Fibroblast of villous mesenchyme (primary cell): ENCODE measurements at places on chromosomes 7 and 10.

GRCh38 chr7:90817846-90818245 is 221.7 kb downstream of the CDK14 start:
- no peak for DNase-seq

GRCh38 chr7:139850906-139851305 is 21.8 kb downstream of the TBXAS1 start:
- peak; percentile 74 for DNase-seq

- DNase-seq, result peak; percentile 42
These were observed 37.1 kb upstream of the TOMM7 start for GRCh38 chr7:22859641-22860290.

DNA sequence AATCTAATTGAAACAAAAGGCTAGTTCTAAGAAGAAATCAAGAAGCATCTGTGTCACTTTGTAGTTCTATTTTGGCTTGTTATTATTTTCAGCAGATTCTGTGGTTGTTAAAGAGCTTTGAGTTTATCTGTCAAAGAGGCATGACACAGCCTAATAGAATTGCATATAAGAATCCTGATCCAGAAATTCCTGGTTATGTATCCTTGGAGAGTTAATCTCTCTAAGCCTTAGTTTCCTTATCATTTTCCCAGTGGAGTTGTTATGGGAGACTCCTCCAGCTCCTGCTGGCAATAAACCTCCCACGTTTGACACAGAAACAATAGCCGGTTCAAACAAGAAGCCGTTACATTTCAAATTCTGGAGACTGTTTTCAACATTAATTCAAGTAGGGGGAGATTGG is 288.3 kb downstream of the SDHAF3 start:
- DNase-seq, result no peak

- no peak for DNase-seq
These were observed 7.2 kb downstream of the PRSS58 start for GRCh38 chr7:142250705-142251104.

DNA sequence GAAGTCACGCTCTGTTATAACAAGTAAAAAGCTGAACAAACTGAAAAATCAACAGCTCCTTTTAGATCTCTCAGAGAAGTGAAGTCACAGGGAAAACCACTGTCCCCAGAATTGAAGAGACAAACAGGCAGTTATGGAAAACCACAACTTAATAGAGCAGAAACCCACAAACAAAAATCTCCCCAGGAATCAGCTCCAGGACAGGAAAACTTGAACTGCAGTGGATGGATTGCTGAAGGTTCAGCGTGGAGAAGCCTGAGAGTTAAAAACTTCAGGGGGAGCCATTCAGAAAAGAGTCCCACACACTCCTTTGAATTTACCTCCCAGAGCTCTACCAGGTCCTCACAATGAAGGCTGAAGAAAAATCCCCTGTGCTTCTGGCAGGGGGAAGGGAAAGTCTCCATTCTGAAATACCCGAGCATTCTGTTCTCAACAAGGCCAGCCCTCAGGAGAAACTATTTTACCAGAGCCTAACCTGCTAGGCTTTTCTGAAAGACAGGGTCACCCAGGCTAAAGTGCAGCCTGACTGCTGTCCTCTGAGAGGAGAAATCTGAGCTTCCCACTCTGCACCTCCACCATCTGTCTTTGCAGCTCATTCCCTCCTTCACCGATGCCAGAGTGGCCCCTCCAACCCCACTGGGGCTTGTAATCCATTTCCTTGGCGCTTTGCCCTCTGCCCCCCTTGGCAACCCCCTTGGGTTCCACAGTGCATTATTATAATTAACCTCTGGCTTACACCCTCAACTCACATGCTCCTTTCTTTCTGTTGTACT is 65.0 kb upstream of the CCNY start:
- DNase-seq, result no peak

GRCh38 chr10:120818301-120818700 is 32.9 kb upstream of the WDR11 start:
- no peak for DNase-seq

DNA sequence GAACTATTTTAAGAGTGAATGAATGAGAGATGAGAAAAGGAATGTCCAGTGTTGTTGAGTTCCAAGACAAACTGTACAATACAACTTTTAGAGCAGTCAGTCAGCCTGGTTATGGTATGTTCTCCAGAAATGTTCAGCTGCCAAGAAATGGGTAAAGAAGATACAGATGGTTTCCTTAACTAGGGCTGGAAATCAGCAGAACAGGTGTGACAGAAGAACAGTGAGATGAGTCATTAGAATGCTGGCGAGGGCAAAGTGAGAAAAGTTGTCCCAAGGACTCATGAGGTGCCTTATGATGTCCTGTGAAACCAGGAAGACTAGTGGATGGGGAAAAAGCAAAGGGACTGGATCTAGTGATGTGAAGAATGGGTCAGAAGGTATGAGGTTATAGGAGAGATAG is 20.8 kb upstream of the SEPTIN7 start:
- DNase-seq, result no peak

GRCh38 chr10:76296957-76297356 is 865.5 kb downstream of the LRMDA start:
- DNase-seq, result peak; percentile 88

DNA sequence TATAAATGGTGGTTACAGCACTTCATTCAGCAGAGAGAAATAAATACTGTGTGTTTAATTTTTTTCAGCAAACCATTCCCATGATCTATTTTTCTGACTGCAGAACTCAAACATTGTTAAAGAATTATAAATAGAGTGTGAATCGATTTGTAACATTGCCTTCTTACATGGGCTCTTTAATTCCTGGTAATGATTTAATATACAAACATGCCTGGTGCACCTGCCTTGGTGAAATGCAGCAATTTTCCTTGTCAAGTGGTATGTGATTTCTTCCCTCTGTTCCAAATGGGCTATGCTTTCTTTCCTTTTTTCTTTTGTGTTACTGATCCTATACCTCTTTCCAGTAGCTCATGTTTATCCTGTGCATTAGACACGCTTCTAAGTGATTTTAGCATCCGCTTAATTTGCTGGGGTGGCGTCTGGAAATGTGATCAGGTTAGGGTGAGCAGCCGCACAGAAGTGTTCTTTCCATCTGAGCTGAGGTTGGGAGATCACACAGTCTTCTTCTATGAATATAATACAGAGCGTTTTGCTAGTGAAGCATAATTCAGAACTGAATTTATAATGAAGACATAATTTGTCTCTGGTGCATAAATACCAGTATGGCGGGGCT is 94.3 kb upstream of the ITGB1 start:
- no peak for DNase-seq

GRCh38 chr7:14229047-14229446 is 239.6 kb upstream of the ETV1 start:
- DNase-seq, result peak; percentile 51

DNA sequence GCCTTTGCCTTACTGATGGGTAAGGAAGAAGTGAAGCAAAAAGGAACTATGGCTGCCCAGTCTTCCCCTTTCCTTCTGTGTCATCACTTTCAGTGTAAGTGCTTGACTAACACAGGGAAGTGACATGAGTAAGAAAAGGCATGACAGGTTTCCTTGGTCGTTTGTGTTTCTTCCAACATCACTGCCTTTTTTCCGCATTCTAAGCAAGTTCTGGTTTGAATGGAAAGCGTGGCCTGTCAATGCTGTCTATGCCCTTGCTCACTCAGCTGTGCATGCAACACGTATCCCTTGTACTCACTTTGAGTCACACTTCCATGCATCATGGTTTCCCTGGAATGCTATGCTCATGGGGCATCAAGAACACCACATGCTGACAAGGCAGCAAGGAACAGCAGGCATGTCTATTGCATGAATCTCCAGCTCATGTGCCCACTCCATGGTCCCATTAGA is 111.8 kb downstream of the OAT start:
- DNase-seq, result no peak
